Fibroblast of the aortic adventitia (primary cell): ENCODE measurements at places on chromosomes 2 and 18. TPM values are rescaled to one million over a fixed set of nuclear protein-coding genes. Genes with fewer than 3 reads are reported as not detected.

The STAT4 gene
- total RNA-seq = 0.54 and 0.98 TPM in 2 replicates

The FANCL gene
- 9.2 and 29.6 TPM in 2 replicates for total RNA-seq

The AGXT gene
- total RNA-seq = not detected in 2 replicates

The PSMG2 gene
- 58.0 and 126 TPM in 2 replicates for total RNA-seq
